GM12891 (cell line): ENCODE measurements at places on chromosomes 7 and 10.

GRCh38 chr7:29377718-29378117 lies 183.1 kb downstream of the CHN2 start:
- DNase-seq: no peak

DNA sequence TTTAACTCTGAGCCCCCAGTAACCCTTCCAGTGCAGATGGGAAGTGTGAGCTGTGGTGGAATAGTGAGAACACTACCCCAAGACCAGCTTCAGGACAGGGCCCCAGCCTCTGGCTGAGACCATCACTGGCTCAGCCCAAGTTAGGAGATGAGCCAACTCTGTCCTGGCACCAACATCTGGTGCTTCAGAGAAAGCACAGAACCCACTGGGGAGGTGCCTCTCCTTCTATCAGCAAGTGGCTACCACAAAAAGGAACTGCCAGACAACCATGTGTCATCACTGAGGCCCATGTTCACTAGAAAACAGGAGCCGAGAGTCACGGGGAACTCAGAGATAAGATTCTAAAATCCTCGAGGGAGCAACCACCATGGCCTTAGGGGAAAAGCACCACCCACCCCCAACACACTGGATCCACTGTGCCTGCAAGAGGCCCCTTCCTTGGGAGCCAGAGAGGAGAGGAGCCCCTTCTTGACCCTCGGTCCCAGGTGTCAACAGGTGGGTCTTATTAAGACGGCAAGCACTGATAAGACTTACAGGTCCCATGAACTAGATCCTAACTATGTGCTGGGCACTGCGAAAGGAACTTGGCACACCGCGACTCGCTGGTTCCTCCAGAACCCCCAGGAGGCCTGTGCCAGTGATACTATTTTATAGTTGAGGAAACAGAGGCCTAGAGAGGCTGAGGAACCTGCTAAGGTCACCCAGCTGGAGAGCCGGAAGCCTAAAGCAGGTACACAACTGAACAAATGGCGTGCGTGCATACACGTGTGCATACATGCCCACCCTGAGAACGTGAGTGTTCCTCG lies 102.7 kb downstream of the FAM53B start:
- no peak for DNase-seq

DNA sequence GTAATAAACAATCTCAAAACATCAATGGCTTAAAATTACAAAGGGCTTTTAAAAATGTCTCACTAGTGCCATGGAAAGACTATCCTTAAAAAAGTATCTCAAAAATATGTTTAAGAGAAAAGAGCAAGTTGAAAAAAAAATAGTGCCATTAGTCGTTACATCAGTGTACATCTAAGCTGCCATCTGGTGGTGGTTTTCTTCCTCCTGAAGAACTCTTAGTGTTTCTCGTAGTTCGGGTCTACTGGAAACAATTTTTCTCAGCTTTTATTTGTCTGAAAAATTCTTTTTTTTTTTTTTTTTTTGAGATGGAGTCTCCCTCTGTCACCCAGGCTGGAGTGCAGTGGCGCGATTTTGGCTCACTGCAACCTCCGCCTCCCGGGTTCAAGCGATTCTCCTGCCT lies 5.9 kb upstream of the GARIN1A start:
- DNase-seq: no peak

DNA sequence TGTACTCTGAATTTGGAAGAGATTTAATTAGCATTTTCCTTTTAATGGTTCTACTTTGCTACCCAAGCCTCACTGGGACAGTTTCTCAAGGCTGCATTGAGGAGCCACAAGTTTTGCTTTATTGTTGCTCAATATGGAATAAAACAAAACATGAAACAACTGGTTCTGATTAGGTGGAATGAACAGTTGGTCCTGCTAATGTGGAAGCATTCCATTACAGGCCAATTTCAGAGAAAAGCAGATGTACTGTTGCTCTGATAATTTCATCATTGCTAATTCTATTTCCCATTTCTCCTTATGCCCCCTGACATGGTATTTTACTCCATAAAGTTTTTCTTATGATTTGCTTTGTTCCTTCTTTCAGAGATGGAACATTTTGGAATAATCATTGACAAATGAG lies 66.0 kb upstream of the PAPSS2 start:
- no peak for DNase-seq

DNA sequence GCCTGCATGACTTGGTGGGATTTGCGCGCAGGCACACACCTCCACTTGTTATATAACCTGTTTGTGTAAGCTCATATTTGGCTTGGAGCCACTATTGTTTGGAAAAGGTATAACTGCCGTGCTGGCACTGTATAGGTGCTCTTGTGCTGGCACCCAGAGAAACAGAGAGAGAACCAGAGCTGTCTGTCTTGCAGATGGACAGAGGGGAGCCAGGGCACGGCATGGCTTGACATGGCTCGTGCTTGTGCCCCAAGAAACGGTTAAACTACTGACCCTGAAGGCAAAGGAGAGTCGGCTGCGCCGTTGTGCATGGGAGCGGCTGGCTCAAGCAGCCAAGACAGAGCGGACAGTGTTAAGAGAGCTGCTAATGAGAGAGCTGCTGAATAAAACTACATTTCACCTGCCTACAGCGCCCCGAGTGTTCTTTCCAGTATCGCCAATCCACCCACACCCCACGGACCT lies 23.2 kb downstream of the RAPGEF5 start:
- DNase-seq: no peak

GRCh38 chr7:139153832-139154231 lies 44.3 kb upstream of the ZC3HAV1 start:
- DNase-seq: no peak

DNA sequence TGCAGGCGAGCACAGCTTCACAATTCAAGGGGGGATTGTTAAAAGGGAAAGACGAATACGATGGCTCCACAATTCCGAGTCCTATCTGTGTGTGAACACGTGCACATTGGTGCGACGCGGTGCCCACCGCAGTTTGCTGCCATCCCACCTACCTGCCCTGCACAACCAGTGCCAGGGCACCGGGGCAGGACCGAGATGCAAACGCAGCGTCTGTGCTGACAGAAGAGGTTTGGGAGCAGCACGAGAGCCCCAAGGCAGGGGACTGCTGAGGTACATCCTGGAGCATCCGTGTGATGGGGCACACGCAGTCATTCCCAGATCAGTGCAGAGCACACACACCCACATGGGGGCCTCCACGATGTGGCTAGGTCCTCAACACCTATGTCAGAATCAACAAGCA lies 221.3 kb downstream of the DNAJB6 start:
- no peak for DNase-seq

GRCh38 chr7:25550149-25550548 lies 321.9 kb upstream of the NPVF start:
- no peak for DNase-seq

GRCh38 chr10:29471544-29471859 lies 163.3 kb downstream of the SVIL start:
- DNase-seq: no peak

GRCh38 chr7:27611059-27611458 lies 51.6 kb downstream of the HIBADH start:
- no peak for DNase-seq

DNA sequence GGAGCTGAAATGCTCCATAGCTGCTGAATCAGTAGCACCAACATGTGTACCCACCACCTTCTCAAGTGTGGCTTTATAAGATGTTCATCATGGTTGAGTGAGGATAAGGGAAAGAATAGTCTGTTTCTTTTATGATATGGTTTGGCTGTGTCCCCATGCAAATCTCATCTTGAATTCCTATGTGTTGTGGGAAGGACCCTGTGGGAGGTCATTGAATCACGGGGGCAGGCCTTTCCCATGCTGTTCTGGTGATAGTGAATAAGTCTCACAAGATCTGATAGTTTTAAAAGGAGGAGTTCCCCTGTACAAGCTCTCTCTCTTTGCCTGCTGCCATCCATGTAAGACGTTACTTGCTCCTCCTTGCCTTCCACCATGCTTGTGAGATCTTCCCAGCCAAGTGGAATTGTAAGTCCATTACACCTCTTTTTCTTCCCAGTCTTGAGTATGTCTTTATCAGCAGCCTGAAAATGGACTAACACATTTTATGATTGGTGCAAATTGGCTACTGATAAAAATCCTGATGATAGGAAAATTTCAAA lies 799.9 kb downstream of the TNS3 start:
- DNase-seq: no peak

GRCh38 chr10:106661133-106661766 lies 503.3 kb downstream of the SORCS1 start:
- no peak for DNase-seq

DNA sequence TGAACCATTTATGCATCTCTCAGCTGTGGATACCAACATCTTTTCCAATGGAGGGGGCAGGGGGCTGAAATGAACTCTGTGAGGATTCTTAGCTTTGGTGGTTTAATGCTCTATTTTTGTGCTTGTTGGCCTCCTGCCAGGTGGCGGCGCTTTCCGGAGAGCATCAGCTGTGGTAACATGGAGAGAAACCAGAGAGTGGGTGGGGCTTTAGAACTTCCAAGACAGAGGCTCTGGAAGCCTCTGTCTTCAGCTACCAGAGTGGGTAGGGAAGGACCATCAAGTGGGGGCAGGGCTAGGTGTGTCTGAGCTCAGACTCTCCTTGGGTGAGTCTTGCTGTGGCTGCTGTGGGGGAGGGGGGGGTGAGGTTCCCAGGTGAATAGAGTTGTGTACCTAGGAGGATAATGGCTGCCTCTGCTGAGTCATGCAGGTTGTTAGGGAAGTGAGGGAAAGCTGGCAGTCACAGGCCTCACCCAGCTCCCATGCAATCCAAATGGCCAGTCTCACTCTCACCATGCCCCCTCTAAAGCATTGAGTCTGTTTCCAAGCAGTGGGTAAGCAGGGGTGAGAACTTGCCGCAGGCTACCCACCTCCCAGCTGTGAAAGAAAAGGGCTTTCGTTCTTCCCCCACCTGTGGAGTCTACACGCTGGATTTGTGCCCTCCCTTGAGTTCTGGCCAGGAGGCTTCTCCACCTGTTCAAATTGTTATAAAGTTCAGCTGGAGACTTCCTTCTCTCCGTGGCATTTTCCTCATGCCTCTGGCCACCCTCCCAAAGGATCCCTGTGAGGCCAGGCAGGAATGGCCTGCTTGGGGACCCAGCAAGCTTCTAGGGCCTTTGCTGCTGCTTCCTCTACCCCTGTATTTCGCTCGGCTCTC lies 527.0 kb downstream of the NEBL start:
- DNase-seq: no peak

DNA sequence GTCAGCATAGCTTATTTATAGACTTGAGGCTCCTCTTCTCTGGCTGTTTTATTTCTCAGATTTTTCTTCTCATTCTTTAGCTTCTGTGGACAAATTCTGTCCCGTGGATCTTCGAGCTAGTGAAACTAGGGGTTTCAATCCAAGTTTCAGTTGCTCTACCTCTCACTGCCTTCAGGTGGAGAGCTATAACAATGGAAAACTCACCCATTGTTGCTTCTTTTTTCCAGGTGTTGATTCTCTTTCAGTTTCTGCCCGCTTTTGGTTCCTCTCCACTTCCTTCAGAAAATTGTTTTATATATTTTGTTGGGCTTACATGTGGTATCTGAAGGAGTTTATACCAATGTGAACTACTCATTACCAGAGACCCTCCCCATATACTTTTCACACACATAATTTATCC lies 266.1 kb downstream of the TCF7L2 start:
- DNase-seq: no peak

DNA sequence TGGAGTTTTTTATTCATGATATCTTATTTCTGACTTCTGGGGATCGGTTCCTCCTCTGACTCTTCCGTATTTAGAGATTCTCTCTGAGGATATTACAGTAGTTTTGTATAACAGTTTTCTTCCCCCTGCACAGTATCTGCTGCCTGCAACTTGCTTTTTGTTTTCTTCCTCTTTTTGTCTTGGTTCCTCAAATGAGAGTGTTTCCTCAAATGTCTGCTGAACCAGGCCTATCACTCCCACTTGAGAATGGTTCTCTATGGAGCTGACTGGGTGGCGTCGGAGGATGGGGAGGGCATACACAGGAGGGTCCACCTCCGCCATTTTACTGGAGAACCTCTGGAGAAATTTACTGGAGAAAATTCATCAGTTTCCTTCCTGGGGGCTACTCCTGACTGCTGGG lies 27.7 kb downstream of the ARHGAP22 start:
- DNase-seq: no peak

DNA sequence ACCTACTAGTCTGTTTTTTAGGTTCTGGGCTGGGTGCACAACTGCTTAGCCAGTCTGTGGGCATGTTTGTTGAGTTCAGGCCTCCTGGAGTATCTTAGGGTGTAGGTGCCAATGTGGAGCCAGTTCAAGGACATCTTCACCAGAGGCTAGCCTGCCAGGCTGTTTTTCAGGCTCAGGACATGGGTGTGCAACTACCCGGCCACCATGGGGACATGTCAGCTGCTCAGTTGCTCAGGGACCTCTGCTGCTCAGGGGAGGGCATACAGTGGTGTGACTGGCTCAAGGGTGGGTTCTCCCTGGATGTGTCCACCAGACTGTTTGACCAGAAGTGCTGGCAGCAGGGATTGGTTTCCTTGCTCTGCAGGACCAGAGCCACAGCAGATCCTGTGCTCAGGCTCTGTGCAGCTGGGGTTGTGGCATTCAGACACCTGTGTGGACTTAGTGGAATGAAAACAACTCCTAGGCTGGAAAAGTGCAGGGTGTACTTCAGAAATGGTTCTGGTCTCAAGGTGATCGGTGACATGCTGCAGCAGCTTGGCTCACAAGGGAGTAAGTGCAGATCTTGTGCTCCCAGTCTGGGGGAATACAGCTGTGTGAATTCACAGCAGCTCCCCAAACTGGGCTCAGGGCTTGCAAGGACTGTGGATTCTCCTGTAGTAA lies 44.8 kb downstream of the PALS2 start:
- no peak for DNase-seq

GRCh38 chr7:150974468-150975391 lies 3.4 kb downstream of the KCNH2 start:
- peak; percentile 75 for DNase-seq

DNA sequence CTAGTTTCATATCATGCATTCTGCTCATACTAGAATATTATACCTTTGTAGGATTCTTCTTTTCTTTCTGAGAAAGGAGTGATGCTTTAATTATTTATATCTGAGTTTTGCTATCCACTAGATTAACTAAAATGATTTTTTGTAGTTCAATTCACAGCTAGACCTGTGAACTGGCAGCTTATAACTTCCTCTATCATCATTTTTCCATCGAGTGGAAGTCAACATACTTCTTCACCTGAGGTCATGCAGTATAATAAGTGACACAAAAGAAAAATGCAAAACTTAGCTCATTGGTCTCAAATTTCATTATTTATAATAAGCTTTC lies 8.0 kb downstream of the LRRN3 start:
- DNase-seq: no peak

DNA sequence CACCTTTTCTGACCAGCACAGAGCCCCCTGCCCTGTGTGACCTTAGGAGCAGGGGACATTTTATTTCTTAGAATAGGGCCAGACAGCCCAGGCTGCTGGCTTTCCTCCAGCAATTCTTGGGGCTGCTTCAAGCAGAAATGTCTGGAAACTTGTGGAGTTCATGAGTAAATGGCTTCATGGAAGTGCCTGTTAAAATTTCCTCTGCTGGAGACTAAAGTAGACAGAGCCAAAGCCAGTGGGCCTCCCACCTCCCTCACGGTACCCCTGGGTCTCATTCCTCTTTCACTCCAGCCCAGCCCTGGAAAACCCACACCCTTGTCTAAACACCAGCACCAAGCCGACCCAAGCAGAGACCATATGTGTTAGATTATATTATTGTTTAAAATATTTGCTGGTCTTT lies 505.5 kb upstream of the ZMIZ1 start:
- DNase-seq: no peak
